Esophagus squamous epithelium (tissue), 5 donors: ENCODE measurements at places on chromosomes 6 and 20.

DNA sequence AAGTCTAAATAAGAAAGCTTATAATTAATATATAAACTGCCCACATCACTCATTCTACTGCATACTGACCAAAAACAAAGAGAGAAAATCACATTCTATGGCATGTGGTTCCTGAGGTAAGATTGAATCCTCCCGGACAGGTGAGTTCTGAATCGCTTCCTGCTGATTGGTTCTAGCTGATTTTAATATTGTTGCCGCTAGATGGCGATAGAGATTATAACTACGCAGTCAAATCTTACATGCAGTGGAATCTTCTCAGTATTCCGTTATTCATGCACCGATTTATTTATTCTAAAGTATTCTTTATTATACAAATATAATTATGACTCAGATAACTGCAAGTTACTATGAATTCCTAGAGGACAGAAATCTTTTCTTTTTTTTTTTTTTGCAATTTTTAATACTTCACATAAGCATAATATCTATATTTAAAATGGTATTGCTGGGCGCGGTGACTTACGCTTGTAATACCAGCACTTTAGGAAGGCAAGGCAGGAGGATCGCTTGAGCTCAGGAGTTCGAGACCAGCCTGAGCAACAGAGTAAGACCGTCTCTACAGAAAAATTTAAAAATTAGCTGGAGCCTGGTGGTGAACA lies 24.2 kb upstream of the TMX4 start:
- no peak for DNase-seq

GRCh38 chr6:167113935-167114910 lies 8.7 kb upstream of the CCR6 start:
- DNase-seq, result peak; percentile 38

DNA sequence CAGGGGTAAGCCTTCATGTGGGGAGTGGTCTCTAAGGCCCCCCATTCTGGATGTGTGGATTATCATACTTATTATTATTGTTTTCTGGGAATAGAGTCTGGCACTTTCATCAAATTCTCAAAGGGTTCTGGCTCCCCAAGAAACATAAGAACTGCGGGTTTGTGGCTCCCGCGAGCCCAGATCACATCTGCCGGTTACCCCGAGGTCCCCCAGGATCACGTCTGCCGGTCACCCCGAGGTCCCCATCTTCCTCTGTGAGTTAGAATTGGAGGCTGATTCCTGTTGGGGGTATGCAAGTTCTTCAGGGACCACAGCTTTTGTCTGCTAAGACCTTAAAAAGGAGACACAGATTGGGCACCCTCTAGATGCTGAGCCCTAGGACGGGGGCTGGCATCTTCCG lies 116.7 kb upstream of the FRMD1 start:
- no peak for DNase-seq

DNA sequence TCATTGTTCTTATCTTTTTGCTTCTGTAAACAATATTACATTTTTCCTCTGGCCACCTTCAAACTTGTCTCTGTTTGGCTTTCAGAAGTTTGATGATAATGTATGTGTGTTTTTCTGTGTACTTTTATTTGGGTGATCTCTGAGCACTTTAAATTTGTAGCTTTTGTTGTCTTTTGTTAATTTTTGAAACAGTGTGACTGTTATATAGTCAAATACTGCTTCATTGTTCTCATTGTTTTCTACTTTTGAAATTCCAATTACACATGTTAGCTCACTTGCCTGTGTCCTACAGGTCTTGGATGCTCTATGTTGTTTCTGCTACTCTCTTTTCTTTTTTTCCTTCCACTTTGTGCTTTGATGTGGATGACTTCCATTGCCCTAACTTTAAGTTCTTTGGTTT lies 460.1 kb upstream of the KHDRBS2 start:
- no peak for DNase-seq

DNA sequence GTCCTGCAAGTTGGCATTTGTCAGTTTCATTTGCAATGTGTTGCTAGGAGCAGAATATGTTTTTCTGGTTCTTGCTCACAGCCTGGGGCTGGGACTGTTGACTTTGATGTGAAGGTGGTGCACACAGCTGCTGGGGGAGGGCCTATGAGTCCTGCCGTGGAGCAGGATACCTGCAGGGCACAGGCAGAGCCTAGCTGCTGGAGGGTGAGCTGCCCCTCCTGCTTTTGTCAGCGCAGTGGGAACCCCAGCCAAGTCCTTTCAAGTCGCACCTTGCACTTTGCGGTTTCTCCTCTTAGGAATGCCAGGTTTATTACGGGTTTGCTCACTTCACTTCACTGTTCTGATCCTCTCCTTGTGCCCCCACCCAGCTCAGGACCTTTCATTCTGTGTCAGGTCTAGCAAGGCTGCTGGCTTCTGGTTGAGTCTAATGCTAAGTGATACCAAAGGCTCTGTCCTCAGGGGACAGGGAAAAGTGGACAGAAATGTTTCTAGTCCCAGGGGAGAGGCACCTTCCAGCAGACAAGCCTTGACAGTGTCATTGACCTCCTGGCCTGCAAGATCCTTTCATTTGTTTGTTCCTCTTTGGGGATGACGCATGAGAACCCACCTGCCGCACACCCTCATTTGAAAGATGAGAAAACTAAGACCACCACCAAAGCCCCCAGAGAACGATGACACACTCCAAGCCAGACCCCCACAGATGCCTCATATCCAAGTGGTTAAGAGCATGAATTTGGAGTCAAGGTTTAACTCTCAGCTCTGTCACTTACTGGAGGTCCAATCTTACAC lies 2.7 kb upstream of the SPO11 start:
- no peak for DNase-seq

DNA sequence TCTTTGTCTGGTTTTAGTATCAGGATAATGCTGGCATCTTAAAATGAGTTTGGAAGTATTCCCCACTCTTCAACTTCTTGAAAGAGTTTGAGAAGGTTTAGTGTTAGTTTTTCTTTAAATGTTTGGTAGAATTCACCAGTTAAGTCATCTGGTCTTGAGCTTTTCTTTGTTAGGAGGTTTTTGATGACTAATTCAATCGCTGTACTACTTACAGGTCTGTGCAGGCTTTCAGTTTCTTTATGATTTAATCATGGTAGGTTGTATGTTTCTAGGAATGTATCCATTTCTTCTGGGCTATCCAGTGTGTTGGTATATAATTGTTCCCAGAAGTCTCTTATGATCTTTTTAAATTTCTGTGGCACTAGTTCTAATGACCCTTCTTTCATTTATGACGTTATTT lies 215.5 kb downstream of the LRFN2 start:
- DNase-seq, result no peak

DNA sequence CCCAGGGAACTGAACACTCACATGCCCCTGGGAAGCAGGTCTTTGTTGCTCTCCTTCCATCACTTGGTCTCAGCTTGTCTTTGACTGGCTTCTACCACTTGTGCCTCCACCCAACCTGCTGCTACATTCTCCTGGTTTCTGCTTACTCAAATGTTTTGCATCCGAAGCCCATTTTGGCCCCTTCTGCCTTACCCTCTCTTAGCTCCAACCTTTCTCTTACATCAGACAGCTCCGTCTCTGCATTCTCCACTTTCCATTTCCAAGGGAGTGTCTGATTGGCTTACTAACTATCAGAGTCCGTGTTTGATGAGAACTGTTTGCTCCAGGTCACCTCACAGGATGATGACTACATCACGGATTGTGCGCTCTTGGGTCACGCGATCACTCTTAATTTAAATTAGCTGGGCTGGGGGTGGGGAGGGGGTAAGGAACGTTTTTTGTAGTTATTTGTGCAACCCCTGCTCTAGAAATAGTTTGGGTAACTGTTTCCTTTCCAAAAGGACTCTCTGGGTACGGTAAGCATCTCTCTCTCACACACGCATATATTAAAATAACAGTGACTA lies 844 bp upstream of the ABRACL start:
- DNase-seq, result no peak

GRCh38 chr6:56758120-56758519 lies 115.4 kb upstream of the DST start:
- DNase-seq, result no peak

- DNase-seq, result no peak
These were observed 34.3 kb downstream of the CTNNBL1 start for GRCh38 chr20:37727957-37728634.

GRCh38 chr20:8616792-8617191 lies 452.1 kb upstream of the PLCB4 start:
- no peak for DNase-seq

DNA sequence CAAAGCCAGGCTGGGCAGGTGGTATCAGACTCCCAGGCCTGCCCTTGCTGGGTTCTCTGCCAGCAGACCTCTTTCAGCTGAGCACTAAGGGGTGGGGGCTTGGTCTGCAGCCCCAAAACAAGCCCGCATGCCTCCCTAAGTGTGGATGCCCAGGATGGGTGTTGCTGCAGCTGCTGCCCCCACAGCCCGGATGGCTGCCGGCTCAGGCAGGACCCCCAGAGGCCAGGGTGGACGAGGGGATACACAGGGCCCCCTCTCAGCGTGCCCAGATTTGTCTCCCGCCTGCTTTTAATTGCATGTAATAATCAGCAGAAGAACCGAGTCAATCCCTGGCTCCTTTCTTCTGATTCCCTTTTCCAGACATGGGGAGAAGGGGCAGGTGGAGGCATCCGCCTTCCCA lies 60.8 kb downstream of the VEGFA start:
- no peak for DNase-seq

DNA sequence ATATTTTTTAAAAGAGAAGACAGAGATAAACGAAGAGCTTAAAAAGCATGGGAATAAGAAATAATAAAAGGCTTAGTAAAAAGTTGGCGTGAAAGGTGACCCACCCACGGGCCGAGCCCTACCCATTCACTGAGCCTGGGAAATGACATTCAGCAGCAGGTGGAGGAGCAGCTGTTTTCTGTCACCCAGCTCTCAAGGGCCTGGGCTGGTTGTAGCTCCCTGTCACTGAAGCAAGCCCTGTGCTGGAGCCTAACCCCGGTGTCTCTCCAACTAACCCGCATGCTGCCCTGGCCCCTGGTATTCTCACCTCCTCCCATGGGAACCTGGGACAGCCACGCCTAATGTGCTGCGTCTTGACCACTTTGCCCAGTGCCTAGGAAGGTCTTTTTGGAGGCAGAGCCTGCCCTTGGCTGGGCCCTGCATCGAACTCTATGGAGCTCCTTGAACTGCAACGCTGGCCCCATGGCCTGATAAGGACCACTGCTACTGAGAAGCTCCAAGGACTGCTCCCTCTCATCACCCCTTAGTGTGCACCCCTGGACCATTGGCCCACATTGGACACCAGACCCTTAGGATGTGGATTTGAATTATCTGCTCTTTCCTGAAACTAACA lies 68.8 kb upstream of the IYD start:
- DNase-seq, result no peak

- DNase-seq, result no peak
These were observed 80.3 kb upstream of the CNKSR3 start for GRCh38 chr6:154590756-154591155.

GRCh38 chr6:135226537-135226936 lies 45.4 kb downstream of the MYB start:
- no peak for DNase-seq

- no peak for DNase-seq
These were observed 2.7 kb upstream of the MAFB start for GRCh38 chr20:40691566-40692239.

GRCh38 chr6:166394036-166394892 lies 11.5 kb upstream of the MPC1 start:
- DNase-seq, result no peak

DNA sequence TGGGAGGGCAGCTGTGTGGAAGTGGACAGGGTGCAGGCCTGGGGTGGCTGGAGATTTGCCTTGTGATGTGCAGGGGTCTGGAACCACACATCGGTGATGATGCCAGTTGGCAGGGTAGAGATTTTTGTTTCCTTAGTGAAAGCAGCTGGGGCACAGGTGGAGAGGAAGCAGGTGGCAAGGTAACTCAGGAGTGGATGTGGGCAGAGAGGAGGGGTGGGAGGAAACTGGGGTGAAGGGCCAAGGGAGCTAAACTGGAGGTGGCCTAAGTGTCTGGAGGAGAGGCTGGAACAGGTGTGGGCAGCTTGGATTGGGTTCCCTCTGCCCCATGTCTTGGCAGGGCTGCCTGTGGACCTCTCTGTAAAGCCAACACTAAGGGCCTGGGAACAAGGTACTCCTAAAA lies 4.7 kb upstream of the SCUBE3 start:
- no peak for DNase-seq

- no peak for DNase-seq
These were observed 76.7 kb upstream of the FABP7 start for GRCh38 chr6:122702841-122703240.

GRCh38 chr6:167846997-167847606 lies 20.4 kb downstream of the AFDN start:
- DNase-seq, result no peak

- no peak for DNase-seq
These were observed 42.9 kb downstream of the TMEM244 start for GRCh38 chr6:129818251-129818650.

GRCh38 chr6:134657751-134658527 lies 292.0 kb downstream of the ALDH8A1 start:
- no peak for DNase-seq

GRCh38 chr6:9044426-9044825 lies 609.1 kb upstream of the SLC35B3 start:
- DNase-seq, result no peak

DNA sequence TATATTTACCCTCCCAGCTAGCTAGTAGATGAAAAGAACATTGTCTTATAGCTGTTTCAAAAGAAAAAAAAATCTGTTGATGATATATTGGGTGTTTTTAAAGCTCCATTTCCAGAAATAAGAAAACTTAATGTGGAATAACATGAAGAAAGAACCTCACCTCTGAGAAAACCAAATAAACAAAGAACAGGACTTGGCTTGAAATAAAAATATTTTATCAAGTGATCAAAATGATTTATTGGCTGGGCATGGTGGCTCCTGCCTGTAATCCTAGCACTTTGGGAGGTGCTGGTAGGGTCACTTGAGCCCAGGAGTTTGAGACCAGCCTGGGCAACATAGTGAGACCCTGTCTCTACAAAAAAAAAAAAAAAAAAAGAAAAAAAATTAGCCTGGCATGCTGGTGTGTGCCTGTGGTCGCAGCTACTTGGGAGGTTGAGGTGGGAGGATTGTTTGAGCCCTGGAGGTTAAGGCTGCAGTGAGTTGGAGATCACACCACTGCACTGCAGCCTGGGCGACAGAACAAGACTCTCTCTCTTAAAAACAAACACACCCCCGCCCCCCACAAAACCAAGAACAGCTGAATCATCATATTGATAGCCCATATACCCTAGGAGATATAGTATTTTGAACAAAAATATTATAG lies 7.9 kb downstream of the RNF24 start:
- DNase-seq, result no peak
